Stimulated activated CD4-positive, alpha-beta T cell treated with anti-CD3 and anti-CD28 coated beads, Interleukin-2, amount 100 ng/mL, for 24 hours (primary cell): ENCODE measurements at places on chromosomes 13 and 19.
A peak's percentile ranks its signal among the peaks of the same experiment; 100 is the strongest.

DNA sequence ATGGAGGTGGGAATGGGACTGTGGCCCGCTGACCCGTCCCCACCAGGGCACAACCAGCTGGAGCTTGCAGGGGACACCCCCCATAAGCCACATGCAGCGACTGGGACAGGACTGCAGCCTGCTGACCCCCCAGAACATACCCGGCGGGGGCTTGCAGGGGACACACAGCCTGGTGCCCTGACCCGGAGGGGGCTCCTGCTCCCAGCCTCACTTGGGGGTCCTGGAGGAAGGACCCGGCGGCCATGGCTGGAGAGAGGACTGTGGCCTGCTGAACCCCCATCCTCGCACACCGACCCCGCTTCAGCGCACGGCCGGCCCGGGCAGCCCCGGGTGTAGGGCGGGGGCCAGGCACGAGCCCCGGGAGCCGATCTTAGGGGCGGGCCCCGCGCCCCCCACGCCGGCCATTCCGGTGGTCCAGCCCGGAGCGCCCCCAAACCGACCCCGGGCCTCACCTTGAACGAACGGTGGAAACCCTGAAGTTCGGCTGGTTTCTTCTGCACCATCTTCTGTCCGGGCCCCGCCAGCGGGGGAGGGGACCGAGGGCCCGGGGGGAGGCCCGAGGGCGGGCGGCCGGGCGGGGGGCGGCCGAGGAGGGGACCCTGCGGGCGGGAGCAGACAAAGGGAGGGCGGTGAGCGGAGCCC, 574 bp downstream of the MKNK2 start:
- no peak for DNase-seq

- DNase-seq: peak; percentile 46
Observed at GRCh38 chr19:35757231-35757748, 461 bp upstream of the HSPB6 start.

DNA sequence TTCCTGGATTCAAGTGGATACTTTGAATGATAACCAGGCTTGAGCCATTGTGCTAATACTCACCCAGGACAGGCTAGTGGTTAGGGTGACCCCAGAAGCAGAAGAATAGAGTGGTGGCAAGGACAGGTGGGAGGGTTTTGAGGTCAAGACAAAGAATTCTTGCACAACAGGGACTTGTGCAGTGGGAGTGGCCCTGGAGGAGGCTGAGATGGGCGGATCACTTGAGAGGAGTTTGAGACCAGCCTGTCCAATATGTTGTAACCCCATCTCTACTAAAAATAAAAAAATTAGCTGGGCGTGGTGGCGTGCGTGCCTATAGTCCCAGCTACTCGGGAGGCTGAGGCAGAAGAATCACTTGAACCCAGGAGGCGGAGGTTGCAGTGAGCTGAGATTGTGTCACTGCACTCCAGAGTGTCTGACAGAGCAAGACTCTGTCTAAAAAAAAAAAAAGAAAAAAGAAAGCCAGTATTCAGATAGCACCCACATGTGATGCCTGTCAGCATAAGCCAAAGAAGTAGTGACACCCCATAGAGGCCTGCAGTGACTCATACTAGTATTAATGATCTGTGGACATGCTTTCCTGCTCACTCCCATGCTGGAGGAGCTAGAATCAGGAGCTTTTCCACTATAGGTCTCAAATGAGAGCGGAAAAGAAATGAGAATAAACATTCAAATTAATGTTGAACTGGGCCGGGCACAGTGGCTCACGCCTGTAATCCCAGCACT, 78.7 kb downstream of the RNF17 start:
- DNase-seq: no peak

DNA sequence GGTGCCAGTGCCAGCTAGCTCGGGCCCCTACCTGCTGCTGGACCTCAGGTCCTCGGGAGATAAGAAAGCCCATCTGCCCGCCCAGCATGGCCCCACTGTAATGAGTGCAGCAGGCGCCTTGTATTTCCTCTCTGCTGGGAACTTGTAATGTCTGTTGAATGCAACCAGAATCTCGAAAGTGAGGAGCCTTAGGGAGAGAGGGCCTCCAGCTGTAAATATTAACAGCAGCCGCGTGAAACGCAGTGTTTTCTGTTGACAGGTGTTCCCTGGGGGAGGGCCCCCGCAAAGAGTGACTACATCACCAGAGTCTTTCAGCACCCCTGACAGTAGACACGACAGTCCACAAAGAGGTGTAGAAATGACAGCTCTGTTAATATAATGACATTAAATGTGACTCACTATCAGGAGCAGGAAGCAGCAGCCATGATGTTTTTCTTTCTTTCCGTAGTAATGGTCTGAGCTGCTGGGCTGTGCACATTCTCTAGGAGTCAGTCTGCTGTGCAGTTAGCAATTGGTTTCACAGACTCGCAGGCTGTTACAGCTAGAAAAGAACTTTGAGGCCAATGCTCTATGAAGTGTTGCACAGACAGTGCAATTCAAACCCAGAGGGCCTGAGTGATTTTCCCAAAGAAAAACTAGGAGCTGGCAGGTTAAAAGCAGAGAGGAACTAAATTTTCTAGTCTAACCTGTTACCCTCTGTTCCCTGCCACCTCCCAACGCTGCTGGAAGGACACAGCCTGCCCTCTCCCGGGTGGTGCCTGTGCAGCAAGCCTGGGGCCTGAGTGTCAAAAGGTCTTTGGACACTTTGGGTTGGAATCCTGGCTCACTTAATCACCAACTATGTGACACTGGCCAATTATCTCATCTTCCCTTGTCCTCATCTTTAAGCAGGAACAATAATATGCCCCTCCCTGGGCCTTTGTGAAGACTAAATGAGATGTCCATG, 58.6 kb upstream of the WASF3 start:
- DNase-seq: no peak

DNA sequence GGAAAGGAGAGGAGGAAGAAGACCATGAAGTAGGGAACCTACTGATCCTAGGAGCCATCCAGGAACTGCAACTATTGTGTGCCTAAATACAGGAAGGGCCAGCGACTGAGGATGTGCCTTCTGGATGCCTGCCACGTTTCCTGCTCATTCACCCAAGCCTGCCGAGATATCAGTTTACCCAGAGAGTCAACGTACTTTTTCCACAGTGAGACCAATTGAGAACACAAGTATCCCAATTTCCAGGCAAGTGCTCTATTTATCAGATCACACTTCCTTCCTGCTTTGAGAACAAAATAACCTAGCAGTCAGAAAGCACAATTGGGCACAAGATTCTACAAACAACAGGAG, 122.4 kb downstream of the AKAP11 start:
- DNase-seq: no peak

DNA sequence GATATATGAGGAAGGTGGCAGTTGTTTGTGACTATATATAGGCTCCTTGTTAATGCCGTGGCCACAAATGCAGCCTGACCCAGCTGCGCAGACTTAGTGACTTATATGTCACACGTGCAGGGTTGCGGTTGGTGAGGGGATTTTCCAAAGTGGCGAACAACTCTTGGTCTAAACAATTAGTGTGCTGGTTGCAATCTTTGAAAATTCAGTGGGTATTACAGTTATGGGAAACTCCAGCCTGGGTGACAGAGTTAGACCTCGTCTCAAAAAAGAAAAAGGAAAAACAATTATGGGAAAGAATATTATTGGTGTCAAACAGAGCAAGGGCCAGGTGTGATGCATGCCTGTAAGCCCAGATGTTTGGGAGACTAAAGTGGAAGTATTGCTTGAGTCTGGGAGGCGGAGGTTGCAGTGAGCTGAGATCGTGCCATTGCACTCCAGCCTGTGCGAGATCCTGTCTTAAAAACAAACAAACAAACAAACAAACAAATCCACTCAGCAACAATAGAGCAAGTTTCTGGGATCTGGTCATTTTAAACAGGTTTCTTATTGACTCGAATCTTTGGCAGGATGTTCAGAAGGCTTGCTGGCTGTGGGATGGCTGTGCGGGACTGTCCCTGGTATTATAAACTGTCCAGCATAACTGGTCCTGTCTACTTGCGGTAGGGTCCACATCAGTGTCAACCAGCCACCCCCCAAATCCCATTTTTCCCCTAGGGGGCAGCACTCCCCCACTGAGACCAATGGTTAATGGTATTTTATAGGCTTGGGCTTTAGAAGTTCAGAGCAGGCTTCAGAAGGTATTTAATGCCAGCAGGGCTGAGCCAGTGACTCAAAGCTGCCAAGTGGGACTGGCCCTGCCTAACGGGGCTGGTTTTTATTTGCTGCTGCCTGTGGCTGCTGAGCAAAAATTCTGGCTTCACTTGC, 15.4 kb downstream of the RELB start:
- peak; percentile 75 for DNase-seq

- DNase-seq: no peak
Observed at GRCh38 chr19:38711726-38712153, 32.5 kb downstream of the CAPN12 start.

GRCh38 chr13:85597790-85598500, 201.3 kb downstream of the SLITRK6 start:
- DNase-seq: no peak

- DNase-seq: no peak
Observed at GRCh38 chr19:21101521-21102242, 19.7 kb downstream of the ZNF714 start.

DNA sequence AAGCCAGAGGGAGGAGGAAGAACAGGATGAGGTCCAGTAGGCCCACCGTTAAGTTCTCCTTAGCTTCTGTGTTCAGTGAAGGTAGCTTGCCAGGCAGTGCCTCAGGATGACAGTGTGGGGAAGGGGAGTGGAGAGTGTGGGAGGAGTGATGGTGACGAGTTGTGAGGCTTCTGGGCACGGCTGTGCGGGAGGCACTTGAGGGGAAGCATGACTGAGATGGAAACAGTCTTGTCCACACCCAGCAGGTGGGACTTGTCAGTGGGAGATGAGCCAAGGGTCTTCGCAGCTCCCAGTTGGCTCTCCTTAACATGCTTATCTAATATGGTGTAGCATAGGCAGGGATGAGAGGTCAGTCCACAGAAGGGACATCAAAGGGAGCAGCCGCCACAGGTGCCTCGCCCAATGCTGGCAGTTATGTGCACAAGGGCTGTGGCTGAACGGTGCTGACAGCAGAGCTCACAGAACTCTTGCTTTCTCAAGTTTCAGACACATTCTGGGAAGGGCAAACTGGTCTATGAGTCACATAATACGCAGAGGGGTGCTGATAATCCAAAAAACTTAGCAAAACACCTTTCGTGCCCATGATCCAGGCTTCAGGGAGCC, 47.5 kb downstream of the OXGR1 start:
- no peak for DNase-seq

DNA sequence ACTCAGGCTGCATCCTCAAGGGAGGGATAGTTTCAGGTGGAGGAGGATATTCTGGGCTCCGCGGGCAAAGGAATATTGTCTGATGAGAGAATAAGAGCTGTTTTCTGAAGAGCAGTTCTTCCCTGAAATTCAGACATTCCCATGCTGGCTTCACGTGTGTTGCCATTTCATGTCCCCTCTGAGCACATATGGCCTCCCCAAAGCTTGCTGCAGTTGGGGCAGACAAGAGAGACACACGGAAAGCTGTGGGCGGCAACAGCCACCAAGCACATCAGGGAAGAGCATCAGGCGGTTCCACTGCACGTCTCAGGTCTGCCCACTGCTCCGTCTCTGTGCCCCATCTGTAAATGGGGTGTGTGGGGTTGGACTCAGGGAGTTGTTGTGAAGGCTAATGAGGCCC, 247.5 kb upstream of the TSHZ3 start:
- DNase-seq: no peak

DNA sequence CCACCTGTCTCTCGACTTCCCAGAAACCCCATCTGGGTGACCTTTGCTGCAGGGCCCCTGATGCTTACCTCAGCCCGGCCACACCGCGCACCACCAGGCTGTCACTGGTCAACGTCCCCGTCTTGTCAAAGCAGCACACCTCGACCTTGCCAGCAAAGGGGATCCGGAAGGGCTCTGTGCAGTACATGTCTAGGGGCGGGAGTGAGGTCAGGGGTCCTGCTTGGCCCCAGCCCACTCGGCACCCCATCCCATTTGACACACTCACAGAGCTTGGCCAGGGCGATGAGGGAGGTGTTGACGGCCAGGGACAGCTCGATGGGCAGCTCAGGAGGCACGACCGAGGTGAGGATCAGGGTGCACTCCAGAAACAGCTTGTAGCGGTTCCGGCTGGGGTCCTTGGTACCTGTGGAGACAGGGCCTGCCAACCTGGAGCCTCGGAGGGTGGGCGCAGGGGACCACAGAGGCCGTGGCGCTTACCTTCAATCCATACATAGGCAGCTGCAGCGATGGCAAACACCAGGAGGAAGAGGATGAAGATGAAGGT, 8.4 kb downstream of the ATP13A1 start:
- no peak for DNase-seq

- DNase-seq: no peak
Observed at GRCh38 chr19:4121815-4122214, 2.1 kb downstream of the MAP2K2 start.

DNA sequence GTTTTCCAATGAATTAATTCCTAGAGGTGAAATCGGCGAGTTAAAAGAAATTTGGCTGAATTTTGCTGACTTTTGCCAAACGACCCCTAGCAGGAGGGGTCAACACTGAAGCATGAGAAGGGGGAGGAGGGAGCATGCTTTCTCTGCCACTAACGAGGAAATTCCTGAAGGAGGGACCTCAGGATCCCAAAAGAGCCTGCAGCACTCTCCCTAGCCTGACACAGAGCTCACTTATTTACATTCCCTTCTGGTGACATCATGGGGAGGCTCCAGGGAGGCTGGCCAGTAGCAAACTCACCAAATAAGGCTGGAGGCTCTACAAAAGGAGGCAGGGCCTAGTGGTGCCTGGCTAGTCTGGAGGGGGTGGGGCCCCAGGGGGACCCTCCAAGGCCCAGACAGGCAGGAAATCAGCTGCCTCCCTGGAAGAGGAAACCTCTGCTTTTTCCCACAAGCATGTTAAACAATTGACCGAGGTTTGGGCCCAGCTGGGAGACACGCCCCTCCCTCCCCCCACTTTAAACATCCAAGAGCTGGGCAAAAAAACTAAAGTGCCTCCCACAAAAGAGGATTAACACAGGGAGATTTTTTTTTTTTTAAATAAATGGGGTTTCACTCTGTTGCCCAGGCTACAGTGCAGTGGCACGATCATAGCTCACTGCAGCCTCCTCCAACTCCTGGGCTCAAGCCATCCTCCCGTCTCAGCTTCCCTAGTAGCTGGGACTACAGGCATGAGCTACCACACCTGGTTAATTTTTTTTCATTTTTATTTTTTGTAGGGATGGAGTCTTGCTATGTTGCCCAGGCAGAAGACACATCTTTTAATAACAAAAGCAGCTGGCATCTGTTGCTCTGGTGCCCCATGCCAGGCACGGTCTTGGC, 2.1 kb downstream of the DAPK3 start:
- DNase-seq: no peak
